ENCODE measurements at places on chromosomes 12 and 14.

DNA sequence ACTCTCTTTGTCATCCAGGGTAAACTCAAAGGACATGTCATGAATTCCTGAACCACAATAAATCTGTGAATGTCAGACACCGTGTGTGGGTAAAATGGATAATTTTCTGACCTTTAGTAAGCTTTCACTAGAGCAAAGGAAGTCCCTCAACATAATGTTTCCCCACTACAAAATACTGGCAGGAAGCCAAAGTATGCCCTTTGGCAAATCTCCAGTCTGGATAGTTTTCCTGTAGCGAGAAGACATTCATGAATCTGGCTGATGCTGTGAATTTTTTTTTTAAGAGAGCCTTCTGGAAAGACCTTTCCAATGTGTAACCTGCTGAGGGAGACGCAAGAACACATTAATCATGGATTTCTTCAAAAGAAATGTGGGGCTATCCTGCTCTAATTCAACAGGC is 389.6 kb upstream of the DDHD1 start:
- DNase-seq, result no peak

- no peak for DNase-seq
Observed at GRCh38 chr12:83823386-83824045, 1089.1 kb downstream of the SLC6A15 start.

DNA sequence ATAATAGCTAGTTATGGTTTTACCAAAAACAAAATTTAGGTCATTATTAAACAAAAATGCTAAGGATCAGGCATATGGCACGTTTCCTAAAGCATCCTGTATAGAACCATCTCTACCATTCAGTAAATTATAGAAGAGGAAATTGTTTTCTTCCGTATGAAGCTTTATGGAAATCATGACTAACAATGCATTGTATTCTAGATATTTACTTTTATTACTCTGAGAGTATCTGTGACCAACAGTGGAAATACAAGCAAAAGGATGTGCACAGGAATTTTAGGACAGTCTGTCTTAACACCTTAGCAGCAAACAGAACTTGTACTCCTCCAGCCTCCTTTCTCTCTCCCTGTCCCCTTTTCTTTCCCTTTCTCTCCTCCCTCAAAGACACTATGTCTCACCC is 7.1 kb downstream of the DENND5B start:
- DNase-seq, result no peak

GRCh38 chr14:84237881-84238280 is 1292.1 kb upstream of the FLRT2 start:
- DNase-seq, result no peak

DNA sequence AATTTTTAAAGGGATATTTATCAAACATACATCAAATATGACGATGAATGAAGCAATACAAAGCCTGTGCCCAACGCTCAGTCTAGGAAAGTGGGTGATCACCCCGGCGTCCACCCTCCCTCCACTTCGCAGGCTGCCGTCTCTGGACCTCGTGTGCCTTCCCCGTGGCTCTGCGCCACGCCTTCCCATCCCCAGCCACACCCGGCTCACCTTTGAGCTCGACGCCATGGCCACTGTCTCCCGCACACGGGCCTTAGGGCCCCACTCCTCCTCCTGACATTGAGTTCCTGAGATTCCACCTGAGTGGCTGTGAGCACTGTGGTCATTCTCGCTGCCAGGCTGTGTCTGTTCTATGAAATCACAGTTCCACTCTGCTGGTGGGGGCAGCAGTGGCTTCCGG is 56.7 kb downstream of the GALNT9 start:
- DNase-seq, result no peak

- no peak for DNase-seq
Observed at GRCh38 chr12:121444842-121445202, 44.9 kb downstream of the RNF34 start.

DNA sequence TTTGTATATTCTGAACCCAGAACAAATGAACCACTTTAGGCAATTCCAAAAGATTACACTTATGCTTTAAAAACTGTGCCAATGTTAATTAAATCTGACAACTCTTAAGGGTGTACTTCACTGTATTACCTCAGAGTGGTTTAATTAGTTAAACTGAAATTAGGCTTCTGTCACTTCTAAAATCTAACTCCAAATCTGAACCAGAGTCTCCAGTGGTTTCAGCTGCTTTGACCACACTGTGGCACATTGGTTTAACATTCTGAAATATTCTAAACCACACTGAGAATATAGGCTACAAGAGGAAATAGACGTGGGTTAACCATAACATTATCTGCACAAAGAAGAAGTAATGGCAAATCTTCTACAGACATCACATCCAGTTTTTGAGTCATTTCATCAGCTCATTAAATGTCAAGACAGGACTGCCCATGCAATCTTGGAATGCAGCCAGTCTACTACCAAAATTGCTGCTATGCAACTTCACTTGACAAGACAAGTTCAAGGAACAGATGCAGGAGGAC is 94.8 kb downstream of the LRP6 start:
- no peak for DNase-seq

DNA sequence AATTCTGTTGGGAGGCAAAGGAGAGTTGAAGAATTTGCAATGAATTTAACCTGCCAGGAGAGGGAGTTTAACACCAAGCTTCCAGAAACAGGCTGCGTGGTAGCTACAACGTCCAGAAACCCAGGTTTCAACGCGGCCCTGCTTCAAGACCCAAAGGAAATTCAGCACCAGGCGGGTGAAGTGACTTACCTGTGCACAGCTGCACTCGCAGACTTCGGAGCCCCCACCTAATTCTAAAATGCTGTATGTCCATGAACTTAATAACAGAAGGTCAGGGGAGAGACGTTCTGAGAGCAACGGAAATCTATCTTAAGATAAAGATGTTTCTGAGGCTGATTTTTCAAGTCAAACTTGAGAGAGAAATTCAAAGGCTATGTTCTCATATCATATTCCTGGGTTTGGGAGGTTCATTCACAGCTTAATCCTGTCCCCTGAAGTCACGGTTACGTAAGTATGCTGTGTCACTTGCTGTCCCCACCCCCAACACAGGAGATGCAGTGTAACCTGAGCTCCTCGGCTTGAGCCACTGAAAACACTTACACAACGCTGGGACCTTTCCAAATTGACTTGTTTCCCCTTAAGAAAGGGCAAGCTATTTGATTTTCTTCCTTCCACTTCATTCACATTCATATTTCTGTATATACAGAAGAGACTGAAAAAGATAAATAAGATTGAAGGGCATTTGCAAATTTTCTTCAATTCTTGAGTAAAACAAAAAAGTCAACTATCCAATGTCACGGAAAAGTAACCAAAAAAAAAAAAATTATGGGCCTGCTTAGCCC is 22.7 kb downstream of the CLIP1 start:
- DNase-seq, result peak; percentile 40

- no peak for DNase-seq
Observed at GRCh38 chr14:21100931-21101330, at the start of gene TMEM253. Gene TMEM253 (plus strand): TSS chr14:21101066. CDS start chr14:21101344, 278 bp downstream.

DNA sequence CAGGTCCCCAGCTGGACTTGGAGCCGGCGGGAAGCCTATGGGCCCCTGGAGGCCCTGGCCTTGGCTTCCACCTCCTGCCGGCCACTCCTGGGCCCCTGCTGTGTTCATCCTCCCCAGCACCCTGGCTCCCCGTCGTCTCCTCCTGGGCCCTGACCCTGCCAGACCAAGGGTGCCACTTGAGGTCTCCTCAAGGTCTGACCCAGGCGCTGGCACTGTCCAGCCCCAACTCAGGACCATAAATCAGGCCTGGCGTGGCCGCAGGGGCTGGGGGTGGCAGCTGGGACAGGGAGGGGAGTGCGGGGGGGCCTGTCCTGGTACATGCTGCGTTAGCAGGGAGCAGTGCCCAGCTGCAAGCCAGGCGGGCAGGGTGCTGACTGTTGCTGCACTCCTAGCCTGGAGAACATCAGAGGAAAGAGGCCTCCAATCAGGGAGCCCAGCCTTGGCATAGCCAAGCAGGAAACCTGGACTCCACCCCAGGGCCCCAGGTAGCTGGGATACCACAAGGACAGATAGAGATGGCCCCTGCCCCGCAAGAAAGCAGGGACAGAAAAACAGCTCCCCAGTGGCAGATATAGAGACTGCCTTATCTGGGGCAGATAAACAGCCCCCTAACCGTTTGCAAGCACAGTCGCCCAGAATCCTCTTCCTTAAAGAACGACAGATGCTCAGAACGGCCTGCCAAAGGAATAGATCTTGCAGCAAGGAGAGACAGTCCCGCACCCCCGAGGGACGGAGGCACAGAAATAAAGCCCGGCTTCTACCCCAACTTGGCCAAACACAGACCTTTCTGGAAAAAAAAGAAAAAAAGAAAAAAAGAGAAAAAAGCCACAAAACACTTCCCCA is 6.5 kb upstream of the ATG101 start:
- no peak for DNase-seq

GRCh38 chr12:116361414-116362223 is 84.1 kb upstream of the MED13L start:
- peak; percentile 16 for DNase-seq

DNA sequence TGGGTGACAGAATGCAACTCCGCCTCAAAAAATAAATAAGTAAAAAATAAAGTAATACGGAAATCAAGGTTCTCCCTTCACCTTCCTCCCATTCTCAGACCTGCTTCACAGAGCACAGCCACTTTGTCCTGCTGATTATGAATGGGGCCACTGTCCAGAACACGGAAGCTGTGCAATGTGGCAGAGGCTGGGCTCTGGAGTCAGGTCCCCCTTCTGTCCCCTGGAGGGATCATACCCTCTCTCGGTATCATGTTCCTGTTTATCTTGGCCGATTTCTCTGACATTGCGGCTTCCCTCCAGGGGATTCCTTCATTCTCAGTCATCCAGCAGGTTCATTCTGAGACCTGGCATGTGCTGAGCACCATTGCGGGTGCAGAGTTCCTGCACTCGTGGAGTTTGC is 11.3 kb downstream of the PPP2R5C start:
- DNase-seq, result no peak

DNA sequence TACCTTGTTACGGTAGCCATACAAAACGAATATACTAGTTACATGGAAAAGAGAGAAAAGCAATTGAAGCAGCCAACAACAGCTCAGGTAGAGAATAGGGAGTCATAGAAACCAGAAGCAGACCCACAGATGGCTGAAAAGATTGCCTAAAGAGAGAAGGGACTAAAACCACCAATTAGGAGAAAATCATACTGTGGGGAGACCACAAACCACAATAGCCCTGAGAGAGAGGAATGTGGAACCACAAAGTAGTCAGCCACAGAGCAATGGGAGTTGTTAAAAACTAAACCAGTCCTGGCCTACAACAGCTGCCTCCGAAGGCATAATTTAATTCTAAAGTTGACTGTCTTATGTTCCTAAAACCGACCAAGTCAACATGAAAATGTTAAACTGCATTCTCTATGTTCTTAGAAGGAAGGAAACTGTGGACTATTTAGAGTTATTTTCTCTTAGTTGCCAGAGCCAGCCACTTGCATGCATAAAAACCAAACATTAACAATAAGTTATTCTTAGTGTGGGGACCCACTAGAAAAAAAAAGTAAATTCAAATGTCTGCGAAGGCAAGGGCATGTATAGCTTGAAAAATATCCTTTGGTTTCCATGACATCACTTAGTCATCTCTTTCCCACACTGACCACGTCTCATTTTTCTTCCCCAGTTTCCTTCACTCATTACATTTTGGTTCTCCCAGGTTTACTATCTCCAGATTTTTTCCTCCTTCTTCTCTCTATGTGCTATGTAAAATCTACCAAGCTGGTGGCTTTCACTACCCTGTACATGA is 398.1 kb downstream of the NOVA1 start:
- DNase-seq, result no peak

DNA sequence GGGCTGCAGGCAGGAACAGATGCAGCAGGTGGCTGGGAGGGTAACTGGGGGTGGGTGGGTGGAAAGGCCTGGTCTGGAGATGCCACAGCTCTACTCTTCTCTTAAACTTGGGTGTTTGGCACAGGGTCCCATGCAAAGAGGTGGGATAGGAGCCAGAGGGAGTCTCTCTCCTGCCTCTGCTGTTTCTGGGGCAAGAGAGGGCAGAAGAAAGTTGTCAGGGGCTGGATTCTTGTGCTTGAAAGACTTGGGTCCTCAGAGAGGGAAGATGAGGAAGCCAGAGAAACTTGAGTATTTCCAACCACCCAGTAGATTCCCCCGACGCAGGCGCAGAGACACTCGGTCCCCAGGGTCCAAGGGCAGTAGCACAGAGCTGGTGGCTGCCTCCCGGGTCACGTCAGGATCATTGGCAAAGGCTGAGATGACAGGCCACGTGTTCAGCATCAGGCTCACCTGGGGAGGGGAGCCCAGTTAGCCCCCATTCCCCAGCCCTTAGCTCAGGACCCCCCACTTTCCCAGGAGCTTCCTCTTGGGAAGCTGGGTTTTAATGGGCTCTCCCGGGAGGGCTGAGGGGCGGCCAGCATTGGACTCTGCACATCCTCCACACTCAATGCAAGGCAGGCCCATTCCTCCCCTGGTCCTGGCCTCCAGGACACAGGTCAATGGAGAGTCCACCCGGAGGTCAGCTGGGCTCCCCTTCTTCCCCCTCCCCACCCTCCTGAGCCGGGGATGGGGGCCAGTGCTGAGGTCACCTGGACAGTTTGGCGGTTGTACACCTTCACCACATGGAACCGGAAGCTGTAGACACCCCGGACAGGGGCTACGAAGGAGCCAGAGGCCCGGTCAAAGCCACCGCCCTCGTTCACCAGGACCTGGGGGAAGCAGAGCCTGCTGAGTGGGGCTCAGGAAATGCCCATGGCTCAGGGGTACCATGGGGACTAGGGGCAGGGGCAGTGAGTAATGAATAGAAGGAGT is 1.6 kb downstream of the CBLN3 start:
- no peak for DNase-seq

- no peak for DNase-seq
Observed at GRCh38 chr14:68783408-68784225, 9.2 kb downstream of the ZFP36L1 start.

- DNase-seq, result no peak
Observed at GRCh38 chr14:67140556-67140955, 48.7 kb upstream of the GARIN2 start.

DNA sequence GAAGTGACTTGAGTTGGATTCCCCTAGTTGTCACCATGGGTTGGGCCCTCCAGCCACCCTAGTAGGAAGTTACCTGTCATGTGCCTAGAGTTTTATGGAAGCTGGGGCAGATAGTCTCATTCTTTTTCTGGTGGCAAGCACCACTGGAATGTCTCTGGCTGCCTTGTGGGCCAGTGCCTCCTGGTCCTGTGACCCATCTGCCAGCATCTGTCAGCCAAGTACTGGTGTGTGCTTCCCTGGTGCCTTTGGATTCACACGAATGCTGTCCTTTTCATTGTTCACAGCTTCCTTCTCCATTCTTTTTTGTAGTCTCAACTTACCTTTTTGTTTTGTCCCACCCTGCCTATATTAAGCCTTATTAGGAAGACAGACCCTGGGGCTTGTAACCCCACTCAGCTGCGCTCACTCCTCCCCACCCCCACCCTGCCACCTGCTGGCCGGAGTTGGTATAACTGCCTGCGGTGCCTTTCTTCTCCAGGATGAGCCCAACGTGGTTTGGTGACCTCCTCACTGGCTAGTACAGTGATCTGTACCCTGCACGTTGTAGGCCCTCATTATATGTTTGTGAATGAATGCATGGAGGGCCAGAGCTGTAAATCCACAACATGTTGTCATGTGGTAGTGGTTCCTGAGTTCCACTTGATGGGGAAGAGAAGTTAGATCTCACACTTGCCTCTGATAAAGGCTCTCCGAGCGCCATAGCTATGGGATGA is 125.7 kb downstream of the TSPAN9 start:
- peak; percentile 34 for DNase-seq

- no peak for DNase-seq
Observed at GRCh38 chr14:96693987-96694386, 103.2 kb upstream of the VRK1 start.

GRCh38 chr12:14572401-14572800 is 4.7 kb upstream of the PLBD1 start:
- no peak for DNase-seq

Measured in CD4-positive, alpha-beta T cell (primary cell).